GM12878 (cell line): ENCODE measurements at places on chromosomes 3 and 15. TPM values are rescaled to one million over a fixed set of nuclear protein-coding genes. Genes with fewer than 3 reads are reported as not detected.
A peak's percentile ranks its signal among the peaks of the same experiment; 100 is the strongest.

GRCh38 chr3:155252535-155252934, 40.9 kb downstream of the STRIT1 start:
- H3K36me3 ChIP-seq: no peaks in the 10 kb centered on the region
- H3K4me1 ChIP-seq: no peaks in the 10 kb centered on the region
- H3K27me3 ChIP-seq: no peaks in the 10 kb centered on the region
- H3K27ac ChIP-seq: no peak overlapping the region

DNA sequence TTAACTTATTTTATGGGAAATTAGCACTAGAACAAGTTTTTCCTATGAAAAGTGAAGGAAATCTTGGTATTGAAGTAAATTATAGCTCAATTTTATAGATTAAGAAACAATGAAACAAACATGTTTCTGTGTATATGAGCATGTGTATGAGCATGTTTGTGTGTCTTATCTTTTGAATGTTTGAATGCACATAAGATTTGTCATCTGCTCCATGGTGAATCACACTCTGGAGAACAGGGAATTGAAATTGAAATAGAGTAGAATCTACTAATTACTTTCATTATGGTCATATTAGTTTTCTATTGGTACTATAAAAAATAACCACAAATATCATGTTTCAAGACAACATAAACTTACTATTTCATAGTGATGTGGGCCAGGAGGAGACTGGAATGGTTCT, 646.6 kb downstream of the OTOL1 start:
- H3K36me3 ChIP-seq: no peaks in the 10 kb centered on the region
- no peak overlapping the region for H3K4me3 ChIP-seq
- H3K27ac ChIP-seq: no peak overlapping the region
- no peaks in the 10 kb centered on the region for H3K4me1 ChIP-seq
- H3K27me3 ChIP-seq: no peaks in the 10 kb centered on the region

DNA sequence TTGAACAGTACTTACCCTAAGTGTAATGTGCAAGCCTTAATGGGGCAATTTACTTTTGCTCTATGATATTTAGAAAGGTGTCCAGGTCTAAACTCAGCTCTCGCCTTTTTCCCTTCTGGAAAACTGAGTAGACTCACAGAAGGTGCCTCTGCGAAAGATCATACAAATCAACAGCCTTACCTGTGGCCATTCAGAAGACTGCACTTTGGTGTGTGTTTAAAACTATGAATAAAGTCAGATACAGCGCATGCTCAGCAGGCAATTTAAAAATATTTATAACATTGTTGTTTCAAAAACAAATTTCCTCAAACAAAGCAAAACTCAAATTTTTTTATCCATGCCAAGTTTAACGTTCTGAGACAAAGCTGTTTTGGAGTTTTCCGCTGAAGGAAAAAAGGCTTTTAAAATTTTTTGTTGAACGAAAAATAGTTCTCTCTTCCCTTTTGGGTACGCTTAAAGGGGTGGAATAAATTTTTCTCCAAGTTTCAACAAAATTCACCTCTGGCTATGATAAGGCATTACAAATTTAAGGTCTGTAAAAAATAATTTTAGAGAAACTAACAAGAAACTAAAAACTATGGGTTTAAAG, 156.3 kb downstream of the TIGIT start:
- peak overlapping the region; percentile 56 for H3K4me3 ChIP-seq
- peaks cover 5% of the 10 kb centered on the region; the same call in 1 of the 2 replicates for H3K4me1 ChIP-seq
- peak overlapping the region; percentile 93 for H3K27ac ChIP-seq

DNA sequence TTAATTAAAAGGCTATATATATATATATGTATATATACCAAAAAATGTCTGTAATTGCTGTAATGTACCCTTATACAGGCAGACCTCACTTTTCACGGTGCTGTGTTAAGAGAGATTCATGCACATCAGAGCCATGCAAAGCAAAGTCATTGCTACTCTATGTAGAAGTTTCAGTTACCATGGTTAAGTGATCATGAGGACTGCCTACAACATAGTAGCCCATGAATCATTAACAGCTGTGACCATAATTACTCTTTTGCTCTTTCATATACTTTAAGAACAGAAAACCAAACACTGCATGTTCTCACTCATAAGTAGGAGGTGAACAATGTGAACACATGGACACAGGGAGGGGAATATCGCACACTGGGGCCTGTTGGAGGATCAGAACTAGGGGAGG, 225.3 kb upstream of the EPHA3 start:
- H3K4me3 ChIP-seq: no peak overlapping the region
- H3K4me1 ChIP-seq: no peaks in the 10 kb centered on the region
- H3K27me3 ChIP-seq: no peaks in the 10 kb centered on the region
- DNase-seq: peak; percentile 0

GRCh38 chr15:100284701-100285100, 57.1 kb downstream of the ADAMTS17 start:
- H3K4me1 ChIP-seq: no peaks in the 10 kb centered on the region
- H3K27me3 ChIP-seq: no peaks in the 10 kb centered on the region
- H3K27ac ChIP-seq: no peak overlapping the region
- no peak for DNase-seq

GRCh38 chr15:51969728-51970127, 1.9 kb downstream of the LEO1 start:
- no peaks in the 10 kb centered on the region for H3K27me3 ChIP-seq
- peaks cover 6% of the 10 kb centered on the region for H3K36me3 ChIP-seq
- H3K4me3 ChIP-seq: peak overlapping the region; percentile 82; the same call in 1 of the 2 replicates
- H3K27ac ChIP-seq: no peak overlapping the region

GRCh38 chr3:183160616-183161015, 1.9 kb downstream of the LAMP3 start:
- no peak for DNase-seq
- peaks cover 3% of the 10 kb centered on the region for H3K36me3 ChIP-seq
- no peaks in the 10 kb centered on the region for H3K27me3 ChIP-seq
- peaks cover 43% of the 10 kb centered on the region for H3K4me1 ChIP-seq

DNA sequence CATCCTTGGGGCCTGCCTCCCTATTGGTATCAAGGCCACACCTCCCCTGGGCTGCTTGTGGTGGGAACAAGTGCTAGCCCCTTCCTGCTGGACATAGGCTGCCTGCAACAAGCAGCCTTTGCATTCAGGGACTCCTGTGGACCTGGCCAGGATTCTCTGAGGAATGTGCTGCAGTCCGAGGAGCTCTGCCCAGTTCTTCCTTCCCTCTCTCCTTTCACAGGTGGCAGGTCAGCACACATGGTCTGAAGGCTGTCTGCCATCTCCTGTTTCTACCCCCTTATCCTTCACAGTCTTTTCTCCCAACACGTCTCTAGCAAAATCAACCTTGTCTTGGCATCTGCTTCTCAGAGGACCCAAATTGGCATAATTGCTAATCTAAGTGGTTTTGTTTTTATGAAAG, 97.0 kb upstream of the LIPC start:
- no peaks in the 10 kb centered on the region for H3K36me3 ChIP-seq
- H3K4me1 ChIP-seq: peaks cover 31% of the 10 kb centered on the region
- H3K4me3 ChIP-seq: no peak overlapping the region
- H3K27me3 ChIP-seq: no peaks in the 10 kb centered on the region
- H3K27ac ChIP-seq: no peak overlapping the region

GRCh38 chr3:146160321-146160963, 542 bp downstream of the PLOD2 start:
- H3K27ac ChIP-seq: no peak overlapping the region
- peaks cover 5% of the 10 kb centered on the region for H3K27me3 ChIP-seq
- H3K4me3 ChIP-seq: no peak overlapping the region
- no peak for DNase-seq
- no peaks in the 10 kb centered on the region for H3K4me1 ChIP-seq
- no peaks in the 10 kb centered on the region for H3K36me3 ChIP-seq

- no peaks in the 10 kb centered on the region for H3K4me1 ChIP-seq
- peaks cover 3% of the 10 kb centered on the region for H3K27me3 ChIP-seq
- no peak overlapping the region for H3K27ac ChIP-seq
- H3K4me3 ChIP-seq: no peak overlapping the region
- no peak for DNase-seq
Observed at GRCh38 chr3:194019398-194020165, 116.4 kb upstream of the HES1 start.

- peaks cover 1% of the 10 kb centered on the region for H3K36me3 ChIP-seq
- no peak overlapping the region for H3K4me3 ChIP-seq
- no peaks in the 10 kb centered on the region for H3K27me3 ChIP-seq
- H3K27ac ChIP-seq: no peak overlapping the region
- DNase-seq: peak; percentile 81
Observed at GRCh38 chr3:149609595-149609994, 48.2 kb downstream of the WWTR1 start.

GRCh38 chr3:102302020-102302419, 132.8 kb upstream of the ZPLD1 start:
- H3K27ac ChIP-seq: no peak overlapping the region
- H3K27me3 ChIP-seq: no peaks in the 10 kb centered on the region; the same call in 1 of the 2 replicates
- no peaks in the 10 kb centered on the region for H3K4me1 ChIP-seq

- DNase-seq: no peak
- H3K4me3 ChIP-seq: no peak overlapping the region
- no peaks in the 10 kb centered on the region; the same call in 1 of the 2 replicates for H3K27me3 ChIP-seq
- H3K27ac ChIP-seq: no peak overlapping the region
Observed at GRCh38 chr3:128567705-128568356, 74.8 kb upstream of the GATA2 start.

DNA sequence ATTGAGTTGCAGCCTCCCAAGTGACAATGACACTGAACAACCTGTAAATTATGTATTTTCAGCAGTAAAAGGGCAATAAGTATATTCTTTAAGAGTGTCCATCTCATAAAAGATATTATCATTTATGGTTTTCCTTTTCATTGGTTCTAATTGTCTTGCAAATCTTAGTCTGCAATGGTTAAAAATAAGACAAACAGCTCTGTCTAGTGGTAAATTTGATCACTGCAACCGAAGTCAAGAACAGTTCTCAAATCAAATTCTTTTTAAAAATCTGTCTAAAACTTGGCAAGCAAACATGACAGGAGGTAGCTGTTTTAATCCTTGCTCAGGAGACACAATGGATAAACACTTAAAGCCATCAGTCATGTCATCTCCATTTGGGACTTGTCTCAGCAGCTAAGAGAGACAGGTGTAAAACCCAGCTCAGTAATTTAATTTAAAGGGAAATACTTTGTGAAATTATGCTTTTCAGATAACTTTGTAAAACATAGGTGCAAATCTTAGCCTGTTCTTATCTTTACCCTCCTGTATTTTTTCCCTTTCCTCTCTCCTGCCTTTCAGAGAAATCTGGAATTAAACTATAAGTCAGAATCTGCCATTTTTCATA, 150.3 kb upstream of the ARHGEF26 start:
- peaks cover 37% of the 10 kb centered on the region for H3K4me1 ChIP-seq
- DNase-seq: no peak
- H3K36me3 ChIP-seq: no peaks in the 10 kb centered on the region
- no peaks in the 10 kb centered on the region for H3K27me3 ChIP-seq
- H3K4me3 ChIP-seq: no peak overlapping the region

DNA sequence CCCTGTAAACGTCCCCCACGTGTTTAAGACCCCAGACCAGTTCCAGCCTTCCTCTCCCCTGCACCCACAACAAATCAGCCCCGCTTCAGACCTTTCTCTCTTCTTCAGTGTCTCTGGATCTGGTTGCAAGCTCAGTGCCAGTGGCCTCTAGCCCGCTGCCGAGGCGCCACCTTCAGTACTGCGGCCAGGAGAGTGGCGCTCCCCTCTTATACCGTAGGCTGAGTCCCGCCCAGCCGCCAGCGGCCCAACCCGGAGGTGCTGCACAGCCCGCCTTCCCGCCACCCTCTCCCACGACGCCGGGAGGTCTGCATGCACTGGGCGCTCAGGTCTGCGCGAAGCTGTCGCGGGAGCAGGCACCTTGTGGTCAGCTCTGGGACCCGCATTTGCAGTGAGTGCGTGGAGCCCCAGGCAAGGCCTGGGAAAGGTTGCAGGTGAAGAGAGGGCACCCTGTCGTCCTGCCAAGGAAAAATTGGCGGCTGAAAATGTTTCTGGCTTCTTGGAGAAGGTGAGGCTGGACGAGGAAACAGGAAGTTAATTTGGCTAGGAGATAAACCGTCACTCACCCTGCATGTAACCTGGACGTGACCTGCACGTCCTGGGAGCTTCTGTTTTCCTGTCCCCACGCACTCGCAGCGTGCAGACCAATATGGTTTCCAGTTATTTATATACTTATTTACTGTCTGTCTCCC, at the start of gene C2CD4B:
TSS of gene C2CD4B (minus strand) at position 182 of the 689 bp plus-strand sequence. CDS start 301 bp downstream, outside the sequence.
- no peak within 1 kb of the TSS for H3K4me3 ChIP-seq
- H3K36me3 ChIP-seq: no peaks in the 10 kb centered on the region
- H3K27me3 ChIP-seq: peaks cover 11% of the 10 kb centered on the region; the same call in 1 of the 2 replicates
- DNase-seq: no peak
- no peaks in the 10 kb centered on the region for H3K4me1 ChIP-seq

DNA sequence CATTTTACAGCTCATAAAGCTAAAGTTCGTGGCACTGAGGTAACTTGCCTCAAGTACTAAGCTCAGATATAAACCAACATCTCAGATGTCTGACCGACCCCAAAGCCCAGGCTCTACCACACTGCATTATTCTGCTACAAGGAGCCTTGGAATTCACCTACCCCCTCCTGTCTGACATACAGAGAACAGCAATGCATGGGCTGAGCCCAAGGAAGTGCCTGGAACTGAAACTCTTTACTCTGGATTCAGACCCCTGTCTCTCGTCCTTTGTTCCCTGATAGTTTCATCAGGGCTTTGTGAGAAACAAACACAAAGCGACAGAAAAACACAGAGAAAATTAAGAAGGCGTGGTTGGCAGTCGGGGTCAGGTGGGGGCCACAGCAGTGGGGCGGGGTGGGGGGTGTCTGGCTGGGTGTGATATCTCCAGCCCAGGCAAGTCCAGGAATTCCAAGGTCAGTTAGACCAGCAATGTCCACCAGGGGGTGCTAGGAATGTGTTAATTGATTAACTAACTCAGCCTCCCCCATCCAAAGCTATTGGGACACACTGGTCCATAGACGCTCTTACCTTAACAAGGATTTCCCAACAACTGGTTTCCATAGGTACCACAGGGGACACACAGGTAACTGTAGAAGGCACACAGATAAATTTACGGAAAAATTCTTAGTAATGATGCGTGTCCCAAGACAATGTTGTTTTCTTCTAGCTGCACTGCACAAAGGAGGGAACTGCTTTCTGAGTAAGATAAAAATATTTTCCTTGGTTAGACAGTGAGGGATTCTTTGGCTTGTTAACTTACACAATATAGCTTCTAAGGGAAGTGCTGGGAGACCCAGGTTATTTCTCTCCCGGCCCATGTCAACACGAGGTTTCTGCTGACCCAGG, 18.8 kb upstream of the SSUH2 start:
- H3K27ac ChIP-seq: no peak overlapping the region
- no peak overlapping the region for H3K4me3 ChIP-seq
- peaks cover 24% of the 10 kb centered on the region for H3K4me1 ChIP-seq
- no peaks in the 10 kb centered on the region for H3K27me3 ChIP-seq

The COL8A1 gene
- polyA plus RNA-seq: 0.04 and 0.19 TPM in 2 replicates

The SI gene
- polyA plus RNA-seq: not detected in 2 replicates

The TMEM45A gene
- polyA plus RNA-seq: 0.60 and 1.2 TPM in 2 replicates

The P2RY14 gene
- not detected in 2 replicates for polyA plus RNA-seq

The HIGD2B gene
- polyA plus RNA-seq: not detected in 2 replicates

The HES1 gene
- 1.0 and 1.1 TPM in 2 replicates for polyA plus RNA-seq

The BMF gene
- 4.0 TPM in 2 replicates for polyA plus RNA-seq

The TMCO5A gene
- not detected in 2 replicates for polyA plus RNA-seq

The FOXL2NB gene
- polyA plus RNA-seq: not detected in 2 replicates

The CYP1A2 gene
- polyA plus RNA-seq: 0.05 TPM in 1 of 2 replicates, not detected in the other

The CD86 gene
- 48.5 and 53.2 TPM in 2 replicates for polyA plus RNA-seq
